ENCODE measurements at places on chromosomes 1 and 21.

- no peak for DNase-seq
These were observed 236.1 kb downstream of the C1orf94 start for GRCh38 chr1:34412598-34413370.

- DNase-seq = no peak
These were observed 14.0 kb downstream of the H6PD start for GRCh38 chr1:9248341-9249262.

DNA sequence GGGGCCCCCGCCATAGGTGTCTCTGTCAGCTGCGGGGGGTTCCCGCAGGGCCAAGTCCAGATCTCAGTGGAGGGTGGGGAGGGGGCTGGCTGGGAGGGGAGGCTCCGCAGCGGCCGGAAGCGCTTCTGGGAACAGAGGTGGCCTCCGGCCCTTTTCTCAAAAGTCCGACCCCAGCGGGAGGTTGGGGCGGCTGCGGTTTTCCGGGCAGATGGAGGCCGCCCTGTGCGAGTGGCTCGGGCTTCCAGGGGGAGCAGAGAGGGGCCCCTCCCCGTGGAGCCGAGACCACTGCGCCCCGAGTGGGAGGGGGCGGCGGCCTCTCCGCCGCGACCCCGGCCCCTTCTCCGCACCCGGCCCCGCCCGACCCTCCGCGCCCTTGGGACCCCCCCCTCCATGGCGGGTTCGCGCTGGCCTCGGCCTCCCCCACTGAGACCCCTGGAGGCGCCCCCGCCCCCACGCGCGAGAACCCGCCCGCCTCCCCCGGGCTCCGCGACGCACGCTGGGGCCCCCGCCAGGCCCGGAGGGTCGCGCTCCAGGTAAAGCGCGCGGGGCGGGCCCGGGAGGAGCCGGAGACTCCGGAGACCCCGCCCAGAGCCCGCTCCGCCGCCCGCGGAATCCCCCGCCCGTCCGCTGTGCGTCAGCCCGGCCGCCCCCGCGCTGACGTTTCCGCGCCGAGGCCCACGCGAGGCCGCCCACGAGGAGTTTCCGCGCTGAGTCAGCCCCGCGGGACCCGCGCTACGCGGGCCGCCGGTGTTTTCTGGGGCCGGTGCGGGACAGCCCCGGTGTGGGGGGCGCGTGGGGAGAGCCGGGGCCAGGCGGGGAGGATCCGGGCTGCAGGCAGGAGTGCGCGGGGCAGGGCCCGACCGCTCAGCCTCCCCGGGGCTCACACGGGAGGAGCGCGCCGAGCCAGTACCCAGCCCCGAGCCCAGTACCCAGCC, 5.2 kb downstream of the TNFRSF18 start:
- DNase-seq = no peak

- no peak for DNase-seq
These were observed 7.4 kb downstream of the RABGAP1L start for GRCh38 chr1:174166530-174167264.

GRCh38 chr1:229148041-229148671, 122.8 kb upstream of the RAB4A start:
- DNase-seq = peak; percentile 70

GRCh38 chr1:67307251-67308060, at the start of gene IL12RB2:
Gene IL12RB2 (plus strand): TSS chr1:67307873. CDS start chr1:67320369, 12,496 bp downstream.
- DNase-seq = no peak

DNA sequence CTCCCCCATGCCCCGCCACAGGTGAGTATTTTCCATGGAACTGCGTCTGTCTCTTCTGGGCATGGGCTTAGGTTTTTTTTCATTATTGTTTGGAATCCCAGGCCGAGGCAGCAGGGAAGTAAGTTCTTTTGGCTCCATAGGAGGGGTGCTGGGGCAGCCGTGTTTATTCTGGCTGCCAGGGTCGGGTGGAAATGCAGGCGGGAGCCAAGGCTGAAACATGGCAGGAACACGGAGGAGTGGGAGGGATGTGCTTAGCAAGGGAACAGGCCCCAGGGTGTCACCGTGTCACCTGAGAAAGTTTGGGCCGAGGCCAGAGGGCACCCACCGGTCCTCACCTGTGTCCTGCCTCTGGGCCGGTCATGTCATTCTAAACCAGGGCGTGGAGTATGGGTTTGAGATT, 4.5 kb upstream of the DHRS3 start:
- DNase-seq = no peak

GRCh38 chr1:41683681-41684500, 199.4 kb upstream of the EDN2 start:
- no peak for DNase-seq

DNA sequence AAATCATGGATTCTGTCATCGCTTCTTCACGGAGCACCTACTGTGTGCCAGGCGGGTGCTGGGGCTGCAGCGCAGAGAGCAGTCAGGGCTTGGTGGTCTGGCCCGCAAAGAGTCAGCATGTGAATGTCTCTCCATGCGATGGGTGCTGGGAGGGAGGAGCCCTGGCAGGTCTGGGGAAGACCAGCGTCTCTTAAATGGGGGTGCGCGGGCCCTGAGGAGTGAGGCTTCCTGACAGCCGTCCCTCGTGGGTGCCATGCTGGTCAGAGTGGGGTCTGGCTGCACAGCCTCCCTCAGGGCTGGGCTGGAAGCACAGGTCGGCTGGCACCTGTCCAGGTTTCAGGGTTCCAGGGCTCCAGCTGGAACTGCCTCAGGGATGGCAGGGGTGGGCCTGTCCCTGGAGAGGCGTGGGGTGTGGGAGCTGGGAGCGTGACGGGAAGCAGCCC, 18.5 kb downstream of the TP73 start:
- no peak for DNase-seq

DNA sequence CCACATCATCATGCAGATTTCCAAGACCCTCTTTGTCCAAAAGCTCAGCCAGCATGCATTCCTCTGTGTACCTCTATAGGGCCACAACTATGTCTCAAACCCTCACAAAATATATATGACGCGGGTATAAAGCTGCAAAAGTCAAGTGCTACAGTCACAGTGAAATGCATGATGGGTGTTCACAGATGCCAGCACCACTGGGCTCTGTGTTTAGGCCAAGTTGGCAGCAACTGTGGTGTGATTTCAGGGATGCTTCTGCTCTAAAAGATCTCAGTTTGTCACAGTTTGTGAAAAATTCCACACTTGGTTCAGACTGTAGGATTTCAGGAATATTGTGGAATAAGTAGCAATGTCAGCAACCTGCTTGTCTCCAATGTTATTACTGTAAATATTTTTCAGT, 23.9 kb upstream of the SELP start:
- DNase-seq = no peak

Data from NCI-H2029 (cell line).